ENCODE measurements at places on chromosomes 7 and 10.

DNA sequence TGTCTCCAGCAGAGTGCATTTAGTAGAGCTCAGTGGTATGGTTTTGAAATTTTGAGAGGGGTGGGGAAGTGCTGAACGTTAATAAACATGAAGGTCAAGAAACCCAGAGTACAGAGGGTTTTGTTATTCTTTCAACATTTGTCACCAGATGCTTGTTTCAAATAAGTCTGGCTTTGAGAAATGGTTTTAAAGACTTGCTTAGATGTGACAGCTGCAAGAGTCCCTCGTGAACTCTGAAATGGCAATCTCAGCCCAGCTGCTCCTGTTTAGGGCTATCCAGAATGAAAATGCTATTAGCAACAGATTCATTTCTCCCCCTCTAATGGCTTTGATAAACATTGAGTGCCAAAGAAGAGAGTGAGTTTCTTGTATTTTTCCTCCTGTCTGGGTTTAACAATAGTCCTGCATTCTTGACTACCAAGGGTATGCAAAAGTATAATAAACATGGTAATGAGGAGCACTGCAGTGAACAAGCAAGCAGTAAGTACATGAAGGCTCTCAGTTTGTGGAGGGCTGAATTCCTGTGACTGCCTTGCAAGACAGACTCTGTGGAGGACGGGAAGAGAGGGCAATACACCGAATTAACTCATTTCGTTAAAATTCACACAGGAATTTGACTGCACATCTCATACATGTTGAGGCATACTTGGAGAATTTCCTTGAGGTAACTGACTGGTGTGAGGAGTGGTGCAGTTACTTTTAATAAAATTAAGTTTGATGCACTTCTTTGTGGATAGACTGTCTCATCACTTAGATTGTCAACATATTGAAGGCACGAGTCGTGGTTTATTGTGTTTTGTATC, 490.9 kb downstream of the REEP3 start:
- no peak for DNase-seq

DNA sequence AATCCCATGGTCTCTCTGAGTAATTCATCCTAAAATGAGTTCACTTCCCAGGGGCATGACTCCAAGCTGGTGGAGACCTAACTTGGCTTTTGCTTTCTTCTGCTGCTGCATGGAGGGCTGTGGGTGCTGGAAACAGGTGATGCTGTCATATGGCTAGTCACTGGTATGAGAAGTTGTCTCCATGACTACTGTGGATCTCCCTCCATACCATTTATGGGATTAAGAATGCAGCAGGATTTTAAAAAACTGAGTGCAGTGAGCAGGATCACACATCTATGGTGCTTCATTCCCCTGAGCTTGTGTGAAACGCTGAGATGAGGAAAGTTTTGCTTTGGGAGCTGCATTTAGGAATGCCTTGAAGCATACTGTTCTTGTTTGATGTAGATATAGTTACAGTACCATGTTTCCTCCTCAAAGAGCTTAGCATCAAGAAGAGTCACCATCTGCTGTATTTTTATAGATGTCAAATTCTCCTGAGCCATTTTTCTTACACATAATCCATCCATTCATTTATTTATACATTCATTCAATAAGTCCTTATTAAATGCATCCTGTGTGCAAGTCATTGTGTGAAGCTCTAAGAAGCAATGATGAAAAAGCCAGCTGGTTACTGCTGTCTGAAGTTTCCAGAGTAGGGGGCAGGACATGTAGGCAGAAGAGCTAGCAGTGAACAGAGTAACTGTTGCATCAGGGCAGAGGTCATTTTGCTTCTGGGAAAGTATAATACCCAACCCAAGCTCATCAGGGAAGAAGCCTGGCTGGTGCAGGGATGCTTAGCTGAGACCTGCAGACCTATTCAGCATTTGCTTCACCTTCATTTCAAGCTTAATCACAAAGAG, 534.8 kb downstream of the AUTS2 start:
- no peak for DNase-seq

DNA sequence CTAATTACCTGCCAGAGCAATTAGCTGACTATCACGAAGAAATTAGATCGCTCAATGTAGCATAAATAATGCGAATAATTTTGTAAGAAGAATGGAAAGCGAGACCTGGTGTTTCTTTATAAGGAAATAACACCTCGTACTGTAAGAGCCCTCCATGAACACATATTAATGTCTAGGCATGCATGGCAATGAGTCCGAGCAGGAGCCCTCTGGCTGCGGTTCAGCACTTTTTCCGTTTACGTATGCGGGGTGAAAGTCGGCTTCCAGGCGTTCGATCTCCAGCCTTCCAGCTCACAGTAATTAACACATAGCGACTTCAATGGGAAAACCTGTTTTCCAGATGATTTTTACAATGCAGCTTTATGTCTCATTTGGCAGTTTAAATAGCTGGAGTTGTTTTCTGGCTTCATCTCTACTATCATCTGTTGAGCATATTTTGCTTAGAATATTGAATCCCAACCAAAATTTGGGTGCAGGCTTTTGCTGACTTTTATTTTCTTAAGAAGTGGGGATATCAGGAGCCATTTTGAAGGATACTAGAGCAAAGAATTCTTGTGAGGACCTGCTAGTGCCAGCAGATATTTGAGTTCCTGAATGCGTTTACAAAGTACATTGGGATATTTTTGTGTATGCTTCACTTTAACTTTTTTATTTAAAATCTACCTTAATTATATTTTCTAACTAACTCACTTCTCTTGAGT, 7.2 kb upstream of the SP8 start:
- no peak for DNase-seq

GRCh38 chr10:11153245-11153644, 135.6 kb downstream of the CELF2 start:
- no peak for DNase-seq

DNA sequence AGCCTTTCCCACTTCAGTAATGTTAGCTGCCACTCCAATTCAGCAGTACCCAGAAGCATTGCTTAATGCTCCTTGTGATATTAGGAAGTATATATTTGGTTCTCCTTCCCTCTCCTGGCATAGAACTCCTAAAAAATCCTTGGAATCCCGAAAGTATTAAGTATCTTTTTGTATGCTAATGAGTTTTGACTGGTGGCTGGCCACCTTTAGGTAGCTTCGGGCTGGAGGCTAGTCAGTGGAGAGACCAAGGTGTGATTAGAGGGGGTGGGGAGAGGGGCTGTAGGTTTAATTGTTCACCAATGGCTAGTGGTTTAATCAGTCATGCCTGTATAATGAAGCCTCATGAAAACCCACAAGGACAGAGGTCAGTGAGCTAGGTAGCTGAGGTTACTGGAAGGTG, 12.2 kb downstream of the COMTD1 start:
- no peak for DNase-seq
